ENCODE measurements at places on chromosomes 5 and 9.

- DNase-seq: no peak
These were observed 29.5 kb downstream of the KCNN2 start for GRCh38 chr5:114391321-114391720.

- peak; percentile 92 for DNase-seq
These were observed 238.8 kb downstream of the ARHGAP26 start for GRCh38 chr5:143008809-143009521.

GRCh38 chr5:81140441-81140840, 92.7 kb upstream of the CKMT2 start:
- DNase-seq: no peak

DNA sequence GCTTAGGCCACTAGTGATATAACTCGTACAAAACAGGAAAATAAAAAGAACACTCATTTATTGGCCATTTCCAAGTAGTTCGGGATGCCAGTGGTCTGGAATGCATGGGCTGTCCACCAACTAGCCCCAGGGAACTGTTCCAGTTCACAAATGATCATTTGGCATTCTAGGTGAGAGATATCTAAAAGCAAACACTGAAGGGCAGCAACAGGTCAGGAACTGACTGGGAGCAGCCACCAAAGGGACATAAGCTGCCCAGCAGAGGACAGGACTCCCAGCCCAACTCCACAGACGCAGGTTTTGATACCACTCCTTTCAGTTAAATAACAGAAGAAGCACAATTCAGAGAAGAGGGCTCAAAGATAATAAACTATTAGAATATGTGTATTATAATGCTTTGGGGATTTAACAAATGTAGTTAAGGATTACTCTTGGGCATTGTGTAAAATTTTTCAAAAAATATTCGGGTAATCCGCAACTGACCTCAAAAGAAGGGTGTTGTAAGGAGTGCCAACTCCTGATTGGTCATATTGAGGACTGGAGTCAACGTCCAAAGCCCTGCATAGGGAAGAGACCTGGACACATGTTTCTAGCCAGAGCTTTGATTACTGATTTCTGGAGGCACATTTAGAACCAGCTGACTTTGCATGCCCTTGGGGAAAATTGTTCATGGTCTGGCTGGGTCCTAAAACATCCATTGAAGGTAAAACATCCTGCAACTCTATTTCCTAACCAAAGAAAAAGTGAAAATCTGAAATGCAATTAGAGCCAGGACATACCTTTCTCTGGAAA, 320.0 kb downstream of the DNAH5 start:
- no peak for DNase-seq

DNA sequence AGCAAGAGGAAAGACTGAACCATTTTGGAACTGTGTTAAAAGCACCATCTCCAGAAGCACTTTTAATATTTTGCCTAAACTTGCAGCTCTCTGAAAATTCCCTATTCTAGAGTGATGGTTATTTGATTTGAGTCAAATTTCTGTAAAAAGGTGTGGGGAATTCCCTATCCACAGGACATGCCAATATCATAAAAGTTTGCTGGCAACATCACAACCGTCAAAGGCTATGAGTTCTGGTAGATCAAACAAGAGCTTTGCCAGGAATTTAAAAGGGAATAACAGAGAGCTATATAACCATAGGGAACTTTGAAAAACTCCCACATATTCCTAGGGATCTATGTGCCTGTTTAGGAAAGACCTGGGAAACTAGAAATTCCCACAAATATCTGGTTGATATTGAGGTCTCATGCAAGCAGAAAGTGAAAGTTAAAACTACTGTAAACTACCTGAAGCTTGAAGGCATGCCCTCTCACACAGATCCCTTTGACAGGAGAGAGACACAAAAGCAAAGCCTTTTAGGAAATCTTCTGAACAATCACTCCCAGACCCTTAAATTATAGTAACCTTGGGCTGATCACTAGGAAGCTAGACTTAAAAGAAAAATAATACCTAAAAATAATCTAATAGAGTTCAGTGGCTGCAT, 549.9 kb downstream of the ANXA1 start:
- no peak for DNase-seq

DNA sequence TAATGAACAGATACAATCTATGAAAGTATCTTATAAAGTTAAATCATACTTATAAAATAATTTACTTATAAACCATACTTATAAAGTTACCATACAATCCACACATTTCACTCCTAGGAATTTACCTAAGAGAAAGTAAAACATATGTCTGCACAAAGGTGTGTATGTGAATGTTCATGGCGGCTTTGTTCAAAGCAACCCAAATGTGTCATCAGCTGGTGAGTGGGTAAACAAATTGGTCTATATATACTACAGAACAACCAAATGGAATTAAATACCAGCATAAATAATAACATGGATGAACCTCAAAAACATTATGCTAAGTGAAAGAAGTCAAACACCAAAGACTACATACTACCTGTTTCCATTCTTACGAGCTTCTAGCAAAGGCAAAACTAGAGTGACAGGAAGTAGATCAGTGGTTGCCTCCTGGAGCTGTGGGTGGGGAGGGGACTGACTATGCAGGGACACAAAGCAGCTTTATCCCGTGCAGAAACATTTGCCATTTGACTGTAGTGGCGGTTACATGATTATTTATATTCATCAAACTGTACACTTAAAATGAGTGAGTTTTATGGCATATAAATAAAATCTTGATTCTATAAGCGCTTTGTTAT, 10.6 kb downstream of the TRAF1 start:
- DNase-seq: peak; percentile 68

- DNase-seq: no peak
These were observed 184.5 kb upstream of the GNA14 start for GRCh38 chr9:77832639-77833038.

GRCh38 chr9:99693888-99694287, 127.8 kb upstream of the NR4A3 start:
- no peak for DNase-seq

GRCh38 chr5:11104210-11104609, 343.2 kb upstream of the DAP start:
- DNase-seq: no peak

DNA sequence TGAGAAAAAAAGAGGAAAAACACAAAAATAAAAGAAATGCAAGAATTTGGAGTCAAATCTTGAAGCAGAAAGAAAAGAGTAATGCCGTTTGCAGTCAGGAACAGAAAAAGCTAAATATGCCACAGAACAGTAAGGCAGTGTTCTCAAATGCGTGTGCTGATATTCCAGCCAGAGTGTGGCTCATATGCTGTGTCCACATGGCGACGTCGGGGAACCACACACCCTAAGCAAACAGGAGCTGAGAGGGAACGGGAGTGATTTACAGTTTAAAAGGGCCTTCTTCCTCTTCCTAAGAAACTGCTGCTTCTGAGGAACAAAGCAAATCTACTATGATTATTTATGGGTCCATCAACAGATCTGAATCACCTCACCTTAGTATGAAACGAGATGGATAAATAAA, 42.7 kb downstream of the DDX31 start:
- DNase-seq: no peak

DNA sequence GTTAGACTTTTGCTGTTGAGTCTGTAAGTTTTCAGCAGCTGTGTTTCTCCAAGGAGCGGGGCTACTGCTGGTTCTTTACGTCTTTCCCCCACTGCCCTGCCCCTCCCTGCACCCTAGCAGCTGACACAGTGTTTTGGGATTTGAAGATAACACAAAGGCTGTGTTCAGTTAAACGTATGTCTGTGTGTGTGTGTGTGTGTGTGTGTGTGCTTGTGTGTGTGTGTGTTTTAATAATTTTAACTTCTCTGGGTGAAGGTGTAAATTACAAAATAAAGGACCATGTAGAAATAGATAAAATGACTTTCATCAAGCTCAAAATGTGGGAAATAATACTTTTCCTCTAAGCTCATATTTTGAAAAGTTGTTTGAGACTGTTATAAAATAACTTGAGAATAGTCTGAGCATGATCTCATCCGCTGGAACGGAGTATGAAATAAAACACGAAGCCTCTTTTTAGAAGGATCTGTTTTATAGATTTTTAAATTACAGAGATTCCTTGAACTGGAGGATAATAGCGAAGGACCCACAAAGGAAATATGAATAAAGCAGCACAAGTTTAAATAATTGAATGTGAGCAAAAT, 10.9 kb downstream of the ABL1 start:
- DNase-seq: no peak

DNA sequence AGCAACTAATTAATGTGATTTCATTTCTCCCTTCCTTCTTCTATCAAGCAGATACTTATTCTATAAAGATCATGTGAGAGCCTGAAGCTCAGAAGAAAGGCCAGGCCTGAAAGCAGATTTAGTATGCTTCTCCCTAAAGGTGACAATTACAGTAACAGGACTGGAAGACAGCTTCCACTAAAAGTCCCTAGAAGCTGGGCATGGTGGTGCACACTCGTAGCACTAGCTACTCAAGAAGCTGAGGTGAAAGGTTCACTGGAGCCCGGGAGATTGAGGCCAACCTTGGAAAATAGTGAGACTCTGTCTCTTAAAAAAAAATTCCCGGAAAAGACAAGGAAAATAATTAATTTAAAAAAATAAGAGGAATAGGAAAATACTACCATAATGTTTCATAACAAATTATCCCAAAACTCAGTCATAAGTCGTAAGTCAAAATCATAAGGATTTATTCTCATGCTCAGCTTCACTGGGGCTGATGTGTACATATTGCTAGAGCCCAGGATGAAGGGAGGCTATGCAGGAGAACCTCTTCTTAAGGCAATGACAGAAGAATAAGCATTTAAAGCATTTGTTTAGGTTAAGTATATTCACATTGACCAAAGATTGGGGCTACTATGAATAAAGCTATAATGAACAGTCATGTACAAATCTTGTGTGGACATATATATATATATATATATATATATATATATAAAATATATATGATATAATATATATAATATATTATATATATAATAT, 210.8 kb upstream of the SMARCA2 start:
- DNase-seq: no peak

- DNase-seq: no peak
These were observed 22.0 kb upstream of the WNK2 start for GRCh38 chr9:93161786-93162562.

All from CD4-positive, alpha-beta T cell treated with Interleukin-4 for 1 hour (primary cell).